SIG-M5 (cell line): ENCODE measurements at places on chromosomes 3 and 15.

- no peak for DNase-seq
These were observed 68.7 kb upstream of the PRR23C start for GRCh38 chr3:139113231-139113992.

DNA sequence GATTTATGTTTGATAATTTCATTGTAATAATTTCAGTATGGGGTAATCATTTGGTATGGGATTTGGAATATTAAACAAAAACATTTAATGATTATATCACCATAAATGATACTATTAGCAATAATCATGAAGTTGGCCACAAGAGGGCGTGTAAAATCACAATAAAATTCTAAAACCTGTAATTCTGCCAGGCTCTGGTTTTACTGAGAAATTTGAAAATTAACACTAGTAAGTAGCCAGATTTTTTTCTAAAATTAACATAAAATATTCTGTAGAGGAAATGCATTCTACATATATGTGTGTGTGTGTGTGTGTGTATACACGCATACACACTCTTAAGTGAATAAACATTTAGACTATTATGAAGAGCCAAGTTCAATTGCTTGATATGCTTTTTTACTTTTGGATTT, 40.5 kb downstream of the FEZF2 start:
- DNase-seq, result no peak

- DNase-seq, result no peak
These were observed 44.6 kb upstream of the RBMS3 start for GRCh38 chr3:29236146-29236840.

GRCh38 chr3:8562081-8562595, 60.5 kb downstream of the LMCD1 start:
- no peak for DNase-seq

DNA sequence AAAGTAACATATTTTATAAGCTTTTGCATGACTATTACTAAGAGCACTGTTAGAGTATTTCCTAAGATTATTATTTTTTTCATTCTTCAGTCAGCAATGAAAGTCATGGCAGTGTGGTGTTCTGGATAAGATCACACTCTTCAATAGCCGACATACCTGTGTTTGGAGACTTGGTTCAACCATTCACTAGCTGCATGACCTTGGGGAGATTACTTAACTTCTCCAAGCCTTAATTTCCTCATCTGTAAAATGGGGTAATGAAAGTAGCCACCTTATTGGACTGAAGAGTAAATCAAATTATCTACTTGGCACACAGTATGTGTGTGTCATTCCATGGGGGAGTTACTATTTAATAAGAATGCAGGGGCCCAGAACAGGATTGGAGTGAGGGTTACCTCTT, 24.5 kb upstream of the PCOLCE2 start:
- DNase-seq, result no peak

GRCh38 chr3:6088433-6088832, 772.5 kb upstream of the GRM7 start:
- DNase-seq, result no peak

DNA sequence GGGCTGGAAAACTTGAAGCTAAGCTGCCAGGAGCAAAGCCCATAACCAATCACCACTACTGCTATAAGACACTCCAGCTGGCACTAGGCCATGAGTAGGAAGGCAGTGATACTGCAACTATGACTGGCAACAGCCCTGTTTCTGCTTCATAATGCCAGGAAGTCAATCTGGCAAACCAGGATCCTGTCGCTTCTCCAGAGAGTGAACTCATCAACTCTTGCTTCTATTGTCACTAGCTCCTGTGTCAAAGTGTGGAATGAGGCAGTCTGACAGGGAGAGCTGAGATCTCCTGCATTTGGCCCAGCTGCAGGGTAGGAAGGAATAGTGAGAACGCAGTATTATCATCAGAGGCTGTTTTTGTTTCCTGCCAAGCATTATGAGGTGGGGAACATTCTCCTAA, 105.3 kb downstream of the CTNNB1 start:
- no peak for DNase-seq

- DNase-seq, result no peak
These were observed 9.4 kb upstream of the PCSK6 start for GRCh38 chr15:101498717-101499480.

- DNase-seq, result no peak
These were observed 46.2 kb downstream of the CNTN6 start for GRCh38 chr3:1139071-1139470.

- DNase-seq, result no peak
These were observed 27.7 kb downstream of the POLQ start for GRCh38 chr3:121517953-121518655.

DNA sequence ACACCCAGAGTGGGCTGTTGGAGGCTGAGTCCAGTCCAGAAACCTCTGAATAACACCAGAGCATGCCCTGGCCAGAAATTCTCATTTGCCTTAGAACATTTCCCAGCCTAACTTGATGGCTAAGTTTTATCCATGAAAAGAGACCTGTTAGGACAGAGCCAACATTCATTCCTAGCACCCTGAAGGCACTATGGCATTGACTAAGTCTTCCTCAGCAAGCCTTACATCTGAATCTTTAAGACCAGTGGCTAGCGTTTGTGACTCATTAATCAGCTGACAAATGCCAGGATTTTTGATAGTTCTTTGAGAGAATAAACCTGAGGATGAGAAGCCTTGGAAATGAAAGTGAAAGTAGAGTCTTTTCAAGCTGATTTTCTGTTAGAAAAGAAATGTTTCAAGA, 1087.1 kb upstream of the ALCAM start:
- DNase-seq, result no peak

GRCh38 chr3:99845999-99846398, 28.3 kb downstream of the CMSS1 start:
- no peak for DNase-seq
